PC-3 (cell line): ENCODE measurements at places on chromosomes 4 and X.

GRCh38 chr4:158139086-158139485 lies 33.7 kb downstream of the GASK1B start:
- no peak for DNase-seq

- no peak for DNase-seq
Observed at GRCh38 chr4:182203872-182204411, 39.3 kb upstream of the TENM3 start.

DNA sequence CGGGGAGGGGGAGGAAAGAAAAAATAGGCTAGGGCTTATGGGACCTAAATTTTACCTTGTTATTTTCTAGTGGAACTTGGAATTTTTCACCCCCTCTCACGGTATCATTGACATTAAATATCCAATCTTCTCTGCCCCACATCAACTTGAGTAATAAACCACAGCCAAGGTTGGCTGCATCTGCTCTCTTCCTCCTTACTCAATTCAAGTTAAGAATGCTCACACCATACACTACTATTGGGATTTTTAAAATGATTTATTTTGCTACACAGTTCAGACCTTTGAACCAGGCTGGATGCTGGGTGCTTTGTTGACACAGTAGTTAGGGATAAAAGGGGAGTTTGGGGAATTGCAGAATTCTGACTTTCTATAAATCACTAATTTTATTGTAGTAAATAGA lies 78.2 kb upstream of the DHX15 start:
- no peak for DNase-seq

DNA sequence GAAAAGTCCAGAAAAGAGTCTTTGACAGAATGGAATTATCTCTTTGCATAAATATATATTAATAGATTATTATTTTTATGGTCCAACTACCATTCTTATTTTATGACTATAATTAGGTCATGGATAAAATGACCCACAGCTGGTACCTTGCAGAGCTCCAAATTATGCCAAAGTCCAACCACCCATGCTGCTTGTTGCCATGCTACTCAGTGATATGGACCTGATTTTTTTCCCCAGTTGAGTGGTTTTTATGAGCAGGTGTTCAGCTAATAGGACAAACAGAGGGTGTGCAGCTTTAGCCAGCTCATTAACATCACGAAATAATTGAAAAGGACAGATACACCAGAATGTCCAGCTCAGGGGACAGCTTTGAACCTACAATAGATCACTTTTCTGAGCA lies 9.7 kb downstream of the HOPX start:
- DNase-seq: no peak

DNA sequence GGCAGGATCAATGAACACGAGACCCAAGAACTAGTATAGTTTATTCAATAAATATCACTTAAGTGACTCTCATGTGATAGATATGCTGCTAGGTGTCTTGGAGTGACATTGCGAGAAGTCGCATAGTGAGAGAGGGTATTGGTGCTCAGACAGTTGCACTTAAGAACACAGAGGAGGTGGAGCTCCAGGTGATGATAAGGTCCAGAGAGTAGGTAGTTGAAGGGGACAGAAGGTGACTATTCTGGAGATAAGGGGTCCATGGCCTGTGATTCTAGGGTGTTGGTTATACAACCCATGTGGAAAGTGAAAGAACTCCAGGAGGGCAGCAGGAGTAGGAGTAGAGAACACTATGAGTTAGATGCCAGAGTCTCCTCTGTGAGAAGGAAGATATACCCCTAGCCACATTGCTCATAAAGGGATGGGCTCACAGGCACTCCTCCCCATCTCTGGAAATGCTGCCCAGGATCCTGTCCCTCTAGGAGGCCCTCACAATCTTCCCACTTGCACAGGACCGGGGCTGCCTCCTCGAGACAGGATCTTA lies 9.2 kb downstream of the MAGED1 start:
- no peak for DNase-seq

DNA sequence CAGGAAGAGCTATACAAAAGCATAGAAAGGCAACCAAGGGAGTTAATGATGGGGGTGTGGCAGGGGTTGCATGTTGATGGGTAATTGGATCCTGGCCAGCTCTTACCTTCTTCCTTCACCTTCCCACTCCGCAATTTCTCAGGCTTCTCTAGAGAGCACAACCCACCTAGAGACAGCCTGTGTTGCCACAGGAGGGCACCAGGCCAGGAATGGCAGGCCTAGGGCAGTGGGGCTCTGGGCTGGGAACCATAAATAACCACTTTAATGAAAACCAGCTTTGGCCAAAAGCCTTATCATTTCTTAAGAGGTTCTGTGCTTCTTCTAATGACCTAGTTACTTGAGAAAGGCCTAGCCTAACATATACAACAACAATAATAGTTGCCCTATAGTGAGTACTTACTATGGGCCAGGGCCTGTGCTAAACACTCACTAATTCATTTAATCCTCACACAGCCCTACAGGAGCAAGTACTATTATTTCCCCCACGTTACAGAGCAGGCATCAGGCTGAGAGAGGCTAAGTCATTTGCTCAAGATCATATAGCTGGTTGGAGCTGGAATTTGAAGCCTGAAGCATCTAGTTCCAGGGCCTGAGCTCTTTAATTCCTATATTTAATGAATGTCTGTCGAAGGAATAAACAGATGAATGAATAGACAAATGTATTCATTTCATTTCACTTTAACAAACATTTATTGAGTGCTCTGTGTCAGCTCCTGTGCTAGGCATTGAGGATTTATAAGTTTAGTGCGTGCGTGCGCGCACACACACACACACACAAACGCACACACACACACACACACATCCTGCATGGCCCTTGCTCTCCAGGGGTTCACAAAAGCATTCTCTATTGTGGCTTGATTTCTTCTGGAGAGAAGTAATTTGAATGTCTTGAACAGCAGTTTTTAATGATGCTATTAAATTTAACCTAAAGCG lies 66.8 kb downstream of the RTL9 start:
- DNase-seq: no peak
